ENCODE measurements at places on chromosomes 4 and X.

DNA sequence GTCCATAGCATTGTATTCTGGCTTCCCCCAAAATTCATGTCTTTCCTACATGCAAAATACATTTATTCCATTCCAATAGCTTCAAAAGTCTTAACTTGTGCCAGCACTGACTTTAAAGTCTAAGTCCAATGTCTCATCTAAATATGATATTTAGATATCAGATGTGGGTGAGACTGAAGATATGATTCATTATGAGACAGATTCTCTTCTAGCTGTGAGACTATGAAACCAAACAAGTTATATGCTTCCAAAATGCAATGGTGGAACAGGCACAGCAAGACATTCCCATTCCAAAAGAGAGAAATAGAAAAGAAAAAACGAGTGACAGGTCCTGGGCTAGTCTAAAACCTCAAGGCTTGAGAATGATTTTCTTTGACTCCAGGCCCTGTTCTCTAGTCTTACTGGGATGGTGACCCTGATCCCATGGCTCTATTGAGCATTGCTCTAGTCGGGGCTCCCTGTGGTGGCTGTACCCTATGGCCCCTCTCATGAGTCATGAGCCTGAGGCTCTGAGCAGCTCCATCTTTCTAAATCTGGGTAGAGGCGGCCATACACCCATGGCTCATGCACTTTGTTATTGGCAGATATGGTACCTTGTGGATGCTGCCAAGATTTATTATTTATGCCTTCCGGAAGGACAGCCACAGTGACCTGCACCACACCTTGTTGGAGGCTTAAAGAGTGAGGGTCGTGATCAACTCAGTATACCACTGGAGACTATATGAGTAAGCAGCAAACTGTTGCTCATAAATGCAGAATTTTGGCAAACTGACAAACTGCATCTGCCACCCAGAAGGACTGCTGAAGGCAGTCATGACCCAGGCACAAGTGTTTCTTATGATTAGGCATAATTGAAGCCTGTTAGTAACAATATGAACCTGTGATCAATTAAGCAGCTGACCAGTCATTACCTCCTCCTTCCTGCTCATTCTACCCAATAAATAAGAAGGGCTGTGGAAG lies 38.5 kb upstream of the BOD1L1 start:
- DNase-seq, result no peak

DNA sequence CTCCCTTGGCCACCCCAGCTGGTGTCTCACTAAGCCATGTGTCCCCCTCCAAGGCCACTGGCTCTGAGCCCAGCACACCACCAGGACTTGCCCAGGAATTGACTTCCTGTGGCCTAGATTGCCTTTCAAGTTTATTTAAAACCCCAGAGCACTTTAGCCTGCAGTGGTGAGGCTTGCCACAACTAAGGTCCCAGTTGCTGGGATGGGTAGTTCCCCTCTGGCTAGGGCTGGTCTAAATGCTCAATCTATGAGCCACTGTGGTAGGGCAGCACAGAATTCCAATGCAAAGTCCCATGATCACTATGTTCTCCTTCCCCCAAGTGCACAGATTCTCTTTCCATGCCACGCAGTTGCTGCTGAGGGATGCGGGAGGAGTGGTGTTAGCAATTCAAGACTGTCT lies 61.1 kb upstream of the HCCS start:
- no peak for DNase-seq

DNA sequence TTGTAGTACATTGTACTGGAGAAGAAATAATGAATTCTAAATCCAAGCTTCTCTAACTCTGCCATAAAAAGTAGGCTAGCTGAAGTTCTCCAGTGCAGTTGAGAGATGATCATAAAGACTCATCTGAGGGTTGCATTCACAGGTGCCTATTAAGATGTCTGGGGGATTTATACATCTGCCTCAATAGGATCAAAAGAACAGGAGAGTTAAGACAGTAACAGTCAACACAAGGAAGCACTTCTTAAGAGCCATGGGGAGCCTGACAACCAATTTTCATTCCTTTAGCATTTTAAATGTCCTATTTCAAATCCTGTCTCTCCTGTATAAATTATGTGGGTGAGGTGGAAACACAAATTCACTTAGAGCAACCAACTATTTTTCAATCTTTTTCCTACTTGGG lies 432.4 kb upstream of the NWD2 start:
- no peak for DNase-seq

DNA sequence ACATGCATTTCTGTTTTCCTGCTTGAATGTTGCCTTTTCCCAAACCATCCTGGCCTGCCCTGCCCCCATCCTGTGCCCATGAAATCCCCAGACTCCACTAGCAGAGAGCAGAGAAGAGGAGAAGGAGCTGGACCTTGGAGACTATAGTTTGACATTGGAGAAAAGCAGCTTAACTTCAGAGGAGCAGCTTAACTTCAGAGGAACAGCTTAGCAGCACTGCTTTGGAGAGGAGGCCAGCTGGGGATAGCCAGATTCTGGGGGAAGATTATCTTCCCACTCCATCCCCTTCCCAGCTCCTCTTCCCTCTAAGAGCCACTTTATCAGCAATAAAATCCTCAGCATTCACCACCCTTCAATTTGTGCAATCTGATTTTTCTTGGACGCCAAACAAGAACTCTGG lies 443.0 kb downstream of the PCDH10 start:
- no peak for DNase-seq

DNA sequence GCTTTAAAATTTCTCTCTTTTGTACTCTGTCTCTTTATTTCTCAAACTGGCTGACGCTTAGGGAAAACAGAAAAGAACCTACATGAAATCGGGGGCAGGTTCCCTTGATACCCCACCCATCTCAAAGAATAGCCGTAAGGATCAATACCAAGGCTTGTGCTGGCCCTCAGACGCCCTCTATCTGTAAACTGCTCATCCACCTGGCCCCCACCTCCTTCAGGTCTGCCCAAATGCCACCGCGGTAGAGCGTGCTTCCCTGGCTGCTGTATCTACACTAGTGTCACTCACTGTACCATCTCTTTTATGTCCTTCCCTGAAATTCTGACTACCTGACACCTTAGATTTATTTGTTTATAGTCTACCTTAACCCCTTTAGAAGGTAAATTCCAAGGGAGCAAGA lies 62.8 kb downstream of the SMIM20 start:
- no peak for DNase-seq

GRCh38 chr4:112343330-112344080 lies 46.3 kb downstream of the ALPK1 start:
- DNase-seq, result no peak

- DNase-seq, result no peak
Observed at GRCh38 chr4:88900432-88900831, 156.6 kb downstream of the FAM13A start.

- DNase-seq, result no peak
Observed at GRCh38 chr4:53476232-53477037, 99.0 kb downstream of the FIP1L1 start.

GRCh38 chr4:7339751-7340552 lies 94.8 kb downstream of the PSAPL1 start:
- DNase-seq, result no peak

DNA sequence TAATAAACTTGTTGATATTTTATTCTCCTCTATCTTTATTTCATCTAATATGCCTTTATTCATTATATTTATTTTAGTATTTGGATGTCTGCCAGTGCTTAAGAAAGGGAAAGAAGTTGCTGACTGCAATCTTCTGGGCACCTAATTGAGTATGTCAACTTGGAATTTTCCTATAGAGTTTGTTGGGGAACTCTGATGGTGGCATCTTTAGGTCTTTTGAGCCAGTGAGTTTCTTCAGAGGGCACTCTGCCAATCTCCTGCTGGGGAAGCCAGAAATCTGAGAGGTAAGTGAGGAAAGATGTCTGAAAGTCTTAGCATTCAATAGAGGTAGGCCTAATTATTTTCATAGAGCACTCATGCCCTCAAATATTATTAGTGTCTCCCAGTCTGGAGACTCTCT lies 475.0 kb downstream of the GABRG1 start:
- no peak for DNase-seq

DNA sequence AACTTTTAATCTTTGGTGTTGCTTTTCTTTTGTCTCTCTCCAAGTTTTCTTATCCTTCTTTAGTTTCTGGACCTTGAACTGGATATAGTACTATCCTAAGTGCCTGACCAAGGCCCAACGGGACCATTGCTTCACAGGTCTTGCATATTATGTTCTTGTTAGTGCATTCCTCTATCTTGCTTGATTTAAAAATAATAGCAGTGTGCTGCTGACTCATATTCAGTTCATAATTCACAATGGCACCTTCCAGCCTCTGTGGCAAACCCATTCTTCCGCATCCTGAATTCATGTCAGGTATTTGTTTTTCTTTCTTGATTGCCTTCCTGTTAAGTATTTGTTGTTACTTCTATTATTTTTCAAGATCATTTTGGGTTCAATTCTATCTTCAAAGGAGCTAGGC lies 197.1 kb upstream of the GIMD1 start:
- DNase-seq, result no peak

GRCh38 chrX:40100537-40101429 lies 3.0 kb upstream of the BCOR start:
- no peak for DNase-seq

DNA sequence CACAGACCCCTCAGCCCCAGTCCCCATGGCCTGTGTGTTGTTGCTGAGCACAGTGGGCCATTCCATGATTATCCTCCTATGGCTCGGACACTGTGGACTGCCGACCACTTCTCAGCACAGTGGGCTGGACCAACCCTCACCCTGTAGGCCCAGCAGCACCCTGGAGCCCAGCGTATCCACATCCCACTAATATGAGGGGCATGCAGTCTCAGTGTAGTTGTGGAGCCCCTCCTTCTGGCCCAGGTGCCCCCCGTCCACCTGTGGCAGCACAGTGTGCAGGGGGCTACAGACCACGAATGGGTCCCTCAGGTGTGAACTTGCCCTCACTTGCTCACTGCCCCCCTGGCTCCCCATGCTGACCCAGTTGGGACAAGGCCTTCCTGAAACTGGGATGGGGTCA lies 7.9 kb downstream of the SPON2 start:
- DNase-seq, result no peak

GRCh38 chr4:528835-529234 lies 29.8 kb downstream of the PIGG start:
- no peak for DNase-seq

GRCh38 chr4:169295822-169296221 lies 25.1 kb upstream of the SH3RF1 start:
- no peak for DNase-seq

- no peak for DNase-seq
Observed at GRCh38 chrX:151899622-151900021, 13.1 kb upstream of the MAGEA4 start.

DNA sequence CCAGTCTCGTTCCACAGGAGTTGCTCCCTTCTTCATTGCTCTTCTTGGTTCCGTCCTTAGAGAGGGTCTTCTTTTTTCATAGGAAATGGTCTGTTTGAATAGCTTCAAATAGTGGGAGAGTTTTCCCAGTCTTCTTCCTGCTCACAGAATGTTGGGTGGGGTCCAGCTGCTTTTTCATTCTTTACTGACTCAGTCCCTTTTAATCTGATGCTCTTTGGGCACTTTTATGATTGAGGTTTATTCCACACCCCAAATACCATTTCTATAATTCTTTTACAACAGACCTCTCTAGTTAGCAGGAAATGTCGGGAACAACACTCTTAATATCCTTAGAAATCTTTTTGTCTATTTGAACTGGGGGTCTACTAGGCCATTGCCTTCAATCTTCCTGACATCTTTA lies 239.5 kb downstream of the PRDM5 start:
- DNase-seq, result no peak

DNA sequence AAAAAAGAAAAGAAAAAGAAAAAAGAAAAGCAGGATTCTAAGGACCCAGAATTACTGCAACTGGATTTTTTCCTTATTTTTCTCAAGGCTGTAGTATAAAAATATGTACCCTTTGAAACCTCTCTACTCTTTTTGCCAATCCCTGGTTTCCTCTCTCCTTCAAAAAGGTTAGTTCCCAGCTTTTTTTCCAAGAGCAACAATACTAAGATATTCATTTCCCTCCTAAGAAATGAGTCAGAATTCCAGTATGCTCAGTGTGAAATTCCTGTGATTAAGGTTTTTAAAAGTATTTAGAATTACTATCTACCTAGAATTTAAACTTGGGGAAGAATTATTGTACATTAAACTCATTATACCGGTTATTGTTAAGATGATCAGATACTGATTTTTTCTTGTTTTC lies 22.0 kb downstream of the SMIM14 start:
- DNase-seq, result no peak

GRCh38 chrX:23937100-23937499 lies 29.3 kb downstream of the CXorf58 start:
- DNase-seq, result no peak

- DNase-seq, result no peak
Observed at GRCh38 chrX:105477351-105477750, 256.9 kb upstream of the TEX13A start.

GRCh38 chr4:94711635-94712034 lies 46.1 kb upstream of the BMPR1B start:
- DNase-seq, result no peak

DNA sequence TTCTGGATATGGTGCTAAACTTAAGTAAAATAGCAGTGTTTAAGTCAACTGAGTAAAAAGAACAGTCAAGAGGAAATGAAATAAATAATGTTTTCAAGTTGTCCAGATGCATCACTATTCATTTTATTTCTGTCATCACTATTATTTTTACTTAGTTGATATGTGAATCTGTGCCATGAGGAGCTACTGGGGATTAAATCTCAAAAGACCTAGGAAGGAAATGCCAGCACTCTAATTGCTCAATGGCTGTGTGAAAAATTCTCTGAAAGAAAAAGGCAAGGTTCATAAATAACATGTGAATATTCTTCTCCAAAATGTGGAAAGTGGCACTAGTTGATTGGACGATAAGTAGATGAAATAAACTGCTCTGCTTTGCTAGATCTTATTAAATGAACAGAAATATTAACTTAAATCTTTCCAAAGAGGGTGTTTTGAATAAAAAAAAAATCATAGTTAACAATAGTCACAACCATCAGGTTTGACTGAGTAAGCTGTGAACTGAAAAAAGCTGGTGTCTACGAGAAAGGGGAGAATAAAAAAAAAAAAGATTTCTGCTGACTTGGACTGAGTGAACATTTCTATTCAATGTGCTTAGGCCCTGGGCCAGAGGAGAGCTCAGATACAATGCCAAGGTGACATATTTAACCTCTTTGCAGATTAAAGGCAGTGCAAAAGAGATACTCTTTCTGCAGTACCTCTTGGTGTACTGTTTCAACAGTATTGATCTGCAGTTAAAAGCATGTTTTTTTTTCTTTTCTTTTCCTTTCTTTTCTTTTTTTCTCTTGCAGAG lies 1.6 kb downstream of the SPARCL1 start:
- no peak for DNase-seq

DNA sequence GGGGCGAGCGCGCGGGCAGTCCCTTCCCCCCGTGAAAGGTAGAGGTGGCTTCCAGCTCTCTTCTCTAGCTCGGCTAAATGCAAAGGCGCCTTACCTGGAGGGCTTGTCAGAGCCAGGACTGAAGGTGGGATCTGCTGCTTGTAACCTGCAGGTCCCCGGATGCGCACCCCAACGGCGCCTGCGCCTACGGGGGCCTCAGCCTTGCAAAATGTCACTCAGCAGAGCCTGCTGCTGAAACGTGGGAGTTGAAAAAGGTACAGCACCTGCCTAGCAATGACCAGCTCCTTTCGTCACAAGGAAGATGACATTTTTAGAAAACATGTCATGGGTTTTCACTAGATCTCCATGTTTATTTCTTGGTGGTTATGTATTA lies 583 bp downstream of the ABHD18 start:
- DNase-seq, result peak; percentile 49

- DNase-seq, result no peak
Observed at GRCh38 chr4:54525602-54526001, 132.2 kb upstream of the KIT start.

Data from stimulated activated CD8-positive, alpha-beta memory T cell treated with anti-CD3 and anti-CD28 coated beads, Interleukin-4, amount 100 ng/mL, for 4 hours (primary cell).